Spinal cord (tissue), 10 donors: ENCODE measurements at places on chromosomes 13 and 19.

DNA sequence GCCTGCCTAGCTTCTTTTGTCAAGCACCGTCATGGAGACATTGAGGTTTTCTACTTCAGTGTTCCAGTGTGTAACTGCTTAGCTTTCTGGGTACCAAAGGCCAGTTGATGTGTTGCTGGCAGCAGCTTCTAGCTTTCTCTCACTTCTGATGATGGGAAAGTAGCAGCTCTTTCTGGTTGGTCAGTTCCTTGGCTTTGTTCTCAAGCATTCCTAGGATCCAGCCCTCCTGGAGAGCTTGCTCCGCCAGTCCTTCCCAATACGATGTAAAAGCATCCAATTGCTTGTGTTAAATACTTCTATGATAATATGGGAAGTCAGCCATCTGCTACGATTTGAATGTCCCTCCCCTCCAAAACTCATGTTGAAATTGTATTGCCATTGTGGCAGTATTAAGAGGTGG is 182.8 kb downstream of the UGGT2 start:
- DNase-seq, result no peak

DNA sequence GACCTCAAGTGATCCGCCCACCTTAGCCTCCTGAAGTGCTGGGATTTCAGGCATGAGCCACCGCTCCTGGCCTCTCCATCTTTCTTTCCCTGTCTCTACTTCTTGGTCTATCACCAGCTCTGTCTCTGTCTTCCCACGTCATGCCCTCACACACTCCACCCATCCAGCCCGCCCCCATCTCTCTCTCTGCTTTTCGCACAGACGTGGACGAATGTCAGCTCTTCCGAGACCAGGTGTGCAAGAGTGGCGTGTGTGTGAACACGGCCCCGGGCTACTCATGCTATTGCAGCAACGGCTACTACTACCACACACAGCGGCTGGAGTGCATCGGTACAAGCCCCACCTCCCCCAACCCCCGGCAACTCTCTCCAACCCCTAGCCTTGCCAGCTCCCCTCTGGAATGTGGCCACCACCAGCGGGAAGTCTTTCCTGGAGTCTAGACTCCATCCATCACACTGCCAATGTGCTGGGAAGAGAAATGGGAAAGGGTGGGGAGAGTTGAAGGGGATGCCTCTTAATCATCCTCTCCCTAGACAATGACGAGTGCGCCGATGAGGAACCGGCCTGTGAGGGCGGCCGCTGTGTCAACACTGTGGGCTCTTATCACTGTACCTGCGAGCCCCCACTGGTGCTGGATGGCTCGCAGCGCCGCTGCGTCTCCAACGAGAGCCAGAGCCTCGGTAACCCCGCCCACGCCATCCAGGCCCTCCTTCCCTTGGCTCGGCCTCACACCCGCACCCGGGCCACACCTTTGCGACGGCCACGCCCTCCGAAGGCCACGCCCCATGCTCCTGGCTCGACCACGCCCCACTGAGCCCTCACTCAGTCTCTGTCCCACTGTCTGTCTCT is 22.5 kb downstream of the LTBP4 start:
- no peak for DNase-seq

- DNase-seq, result no peak
Observed at GRCh38 chr13:48220981-48221685, 11.9 kb upstream of the ITM2B start.

GRCh38 chr13:20360835-20361412 is 128.8 kb upstream of the GJB6 start:
- no peak for DNase-seq

- DNase-seq, result no peak
Observed at GRCh38 chr13:83929157-83929556, 46.9 kb upstream of the SLITRK1 start.

GRCh38 chr19:9011875-9012274 is 1.7 kb upstream of the MUC16 start:
- DNase-seq, result no peak

GRCh38 chr13:108360139-108360538 is 90.6 kb downstream of the TNFSF13B start:
- no peak for DNase-seq

GRCh38 chr19:29118389-29118788 is 94.6 kb downstream of the UQCRFS1 start:
- DNase-seq, result no peak

DNA sequence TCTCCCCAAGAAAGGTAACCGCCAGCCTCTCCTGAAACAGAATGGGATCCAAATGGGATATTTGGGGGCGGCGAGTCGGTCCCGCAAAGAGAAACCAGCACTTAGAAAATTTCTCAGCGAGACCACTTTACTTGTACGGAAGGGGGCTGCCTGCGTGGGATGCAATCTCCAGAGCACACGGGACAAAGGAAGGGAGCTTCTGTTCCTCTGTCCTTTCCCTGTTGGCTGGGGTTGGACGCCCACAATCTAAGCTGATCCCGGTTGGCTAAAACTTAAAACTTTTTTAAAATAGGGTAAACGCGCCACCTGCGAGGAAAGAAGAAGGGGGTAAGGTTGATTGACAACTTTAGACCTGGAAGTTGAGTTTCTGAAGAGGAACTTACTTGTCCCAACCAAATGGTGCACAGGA is 826 bp upstream of the BSG start:
- DNase-seq, result peak; percentile 49

DNA sequence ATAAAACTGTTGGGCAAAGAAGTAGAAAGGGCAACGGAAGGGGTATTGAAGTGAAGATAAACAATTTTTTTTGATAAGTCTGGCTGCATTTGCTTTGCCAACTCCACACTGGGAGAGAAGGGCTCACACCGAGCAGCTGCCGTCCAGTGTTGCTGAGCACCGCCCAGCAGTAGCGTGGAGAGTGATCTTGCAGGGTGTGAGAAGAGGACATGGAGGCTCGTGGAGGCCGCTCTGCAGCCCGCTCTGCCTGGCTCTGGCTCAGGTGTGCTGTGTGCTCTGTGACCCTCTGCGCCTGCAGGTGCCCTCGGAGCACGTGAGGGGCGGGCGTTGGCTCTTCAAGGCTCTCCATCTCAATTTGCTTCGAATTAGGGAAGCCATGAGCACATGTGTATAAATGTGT is 35.9 kb upstream of the TEX29 start:
- no peak for DNase-seq

DNA sequence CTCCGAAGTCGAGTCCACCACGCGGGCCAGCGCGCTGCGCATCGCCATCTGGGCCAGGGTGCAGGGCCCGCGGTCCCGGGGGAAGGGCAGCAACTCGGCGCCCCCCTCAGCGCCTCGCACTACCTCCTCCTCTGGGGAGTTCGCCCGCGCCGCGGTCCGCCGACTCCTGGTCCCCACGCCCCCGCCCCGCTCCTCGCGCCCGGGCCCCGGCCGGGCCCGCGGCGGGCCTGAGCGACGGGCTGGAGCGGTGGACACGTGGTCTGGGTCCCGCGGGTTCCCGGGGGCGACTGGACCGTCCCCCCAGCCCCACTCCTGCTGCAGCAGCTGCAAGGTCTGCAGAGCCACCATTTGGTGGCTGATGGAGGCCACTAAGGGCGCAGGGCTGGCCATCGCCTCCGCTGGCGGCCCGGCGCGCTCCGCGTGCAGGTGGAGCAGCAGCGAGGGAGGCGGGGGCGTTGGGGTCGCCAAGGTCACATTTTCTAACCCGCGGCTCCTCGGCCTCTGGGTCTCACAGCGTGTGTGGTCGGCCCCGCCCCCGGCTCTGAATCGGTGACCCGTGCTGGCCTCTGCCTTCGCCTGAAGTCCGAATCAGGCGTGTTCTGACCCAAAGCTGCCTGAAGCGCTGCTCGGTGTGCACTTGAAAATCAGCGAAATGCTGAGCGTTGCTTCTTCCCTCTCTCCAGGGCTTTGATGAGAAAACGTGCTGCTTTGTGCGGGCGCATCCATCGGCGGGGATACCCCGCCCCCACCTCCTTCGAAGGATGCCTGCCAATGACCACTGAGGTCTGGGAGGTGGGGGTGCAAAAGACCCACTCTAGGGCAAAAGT is at the start of gene DLEU7:
TSS of gene DLEU7 (minus strand) at position 436 of the 827 bp plus-strand sequence. CDS start at position 390, 46 bp downstream.
- DNase-seq, result no peak

DNA sequence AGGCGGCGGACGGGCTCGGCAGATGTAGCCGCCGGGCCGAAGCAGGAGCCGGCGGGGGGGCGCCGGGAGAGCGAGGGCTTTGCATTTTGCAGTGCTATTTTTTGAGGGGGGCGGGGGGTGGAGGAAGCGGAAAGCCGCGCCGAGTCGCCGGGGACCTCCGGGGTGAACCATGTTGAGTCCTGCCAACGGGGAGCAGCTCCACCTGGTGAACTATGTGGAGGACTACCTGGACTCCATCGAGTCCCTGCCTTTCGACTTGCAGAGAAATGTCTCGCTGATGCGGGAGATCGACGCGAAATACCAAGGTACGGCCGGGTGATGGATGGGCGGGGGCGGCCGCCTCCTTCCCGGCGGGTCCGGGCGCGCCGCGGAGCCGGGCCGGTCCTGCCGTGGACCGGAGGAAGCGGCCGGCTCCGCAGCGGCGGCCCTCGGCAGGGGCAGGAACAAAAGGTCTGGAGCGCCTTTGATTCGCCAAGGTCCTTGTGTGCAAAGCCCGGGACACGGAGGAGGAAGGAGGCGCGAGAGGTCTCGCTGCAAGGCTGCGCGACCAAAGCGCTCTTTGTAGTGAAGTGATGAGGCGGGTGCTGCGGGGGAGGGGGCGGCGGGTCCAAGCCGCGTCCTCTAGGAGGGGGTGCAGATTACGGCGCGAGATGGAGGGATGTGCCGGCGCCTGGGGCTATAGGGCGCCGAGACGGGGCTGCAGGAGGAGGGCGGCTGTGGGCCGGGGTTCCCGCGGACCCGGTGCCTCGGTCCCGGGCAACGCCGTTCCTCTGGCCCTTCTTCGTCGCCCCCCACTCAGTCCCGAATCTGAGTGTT is 689 bp downstream of the ING1 start:
- peak; percentile 31 for DNase-seq

DNA sequence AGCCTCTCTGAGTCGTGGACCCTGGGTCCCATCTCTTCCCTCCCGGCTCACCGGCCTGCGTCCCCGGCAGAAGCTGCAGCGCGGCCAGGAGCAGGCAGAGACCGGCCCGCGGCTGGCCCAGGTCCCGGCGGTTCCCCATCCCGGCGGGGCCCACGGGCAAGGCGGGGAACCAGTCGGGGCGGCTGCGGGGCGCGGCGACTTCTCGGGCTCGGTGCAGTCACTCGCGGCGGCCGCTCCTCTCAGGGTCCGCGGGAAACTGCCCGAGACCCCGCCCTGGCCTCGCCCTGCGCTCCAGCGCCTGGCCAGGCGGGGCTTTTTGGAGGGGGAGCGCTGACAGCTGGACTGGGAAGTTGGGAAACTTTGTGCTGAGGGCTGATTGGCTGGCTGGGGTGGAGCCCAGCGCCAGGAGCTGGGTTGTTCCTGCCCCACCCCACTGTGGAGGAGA is at the start of gene COL5A3:
TSS of gene COL5A3 (minus strand) at position 258 of the 445 bp plus-strand sequence. CDS start at position 139, 119 bp downstream.
- no peak for DNase-seq

- DNase-seq, result no peak
Observed at GRCh38 chr19:4678881-4679790, 9.0 kb upstream of the MYDGF start.

DNA sequence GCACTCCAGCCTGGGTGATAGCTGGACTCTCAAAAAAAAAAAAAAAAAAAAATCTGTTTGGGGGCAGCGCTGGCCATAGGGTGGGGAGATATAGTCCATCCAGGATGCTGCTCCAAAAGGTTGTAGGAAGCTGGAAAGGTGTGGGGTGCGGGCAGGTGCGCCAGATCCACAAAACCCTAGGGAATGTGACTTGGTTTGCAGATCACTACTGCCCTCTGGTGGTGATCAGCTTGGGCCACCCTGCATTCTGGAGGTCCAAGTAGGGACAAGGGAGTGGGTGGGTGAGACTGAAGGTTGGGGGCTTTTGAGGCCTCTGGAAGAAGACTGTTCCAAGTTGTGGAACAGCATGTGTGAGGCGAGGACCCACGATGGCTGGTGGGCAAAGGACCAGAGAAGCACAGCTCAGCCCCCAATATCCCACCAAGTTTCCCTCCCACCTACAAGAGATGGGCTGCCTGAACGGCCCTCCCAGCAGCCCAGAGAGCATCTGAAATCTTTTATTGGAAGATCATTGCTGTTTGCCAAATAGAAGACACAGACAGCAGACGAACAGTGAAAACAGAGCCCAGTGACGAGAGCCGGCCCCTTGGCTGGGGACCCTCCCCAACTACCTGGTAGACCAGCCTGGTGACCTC is 10.4 kb upstream of the TYK2 start:
- DNase-seq, result no peak

DNA sequence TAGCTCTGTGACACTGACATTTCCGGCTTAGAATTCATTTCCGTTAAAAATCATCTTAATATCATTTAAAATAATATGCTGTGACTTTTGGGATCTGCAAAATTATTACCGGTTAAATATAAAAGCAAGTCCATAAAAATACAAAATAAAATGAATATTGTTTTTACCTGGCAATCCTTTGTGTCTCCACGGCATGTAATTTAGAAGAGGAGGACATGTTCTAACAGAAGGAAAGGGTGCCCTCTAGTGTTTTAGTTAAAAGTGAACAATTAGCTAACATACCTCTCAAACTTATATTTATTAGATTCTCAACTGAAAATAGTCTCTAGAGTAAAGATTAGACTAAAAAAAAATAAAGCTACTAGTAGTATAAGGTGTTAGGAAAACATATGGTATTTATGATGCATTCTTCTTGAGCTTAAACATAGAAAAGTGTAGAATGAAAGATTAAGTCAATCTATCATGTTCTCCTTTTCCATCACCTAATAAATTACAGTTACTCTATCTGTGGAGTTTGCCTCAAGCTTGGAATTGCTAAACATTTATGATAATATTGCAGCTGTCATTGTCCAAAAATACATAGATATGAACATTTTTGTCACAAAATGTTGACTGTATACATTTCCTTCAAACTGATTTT is 676.7 kb upstream of the SPRY2 start:
- peak; percentile 80 for DNase-seq

GRCh38 chr13:22108979-22109378 is 438.1 kb downstream of the FGF9 start:
- DNase-seq, result no peak

GRCh38 chr13:22839603-22840530 is 340.9 kb upstream of the SGCG start:
- DNase-seq, result peak; percentile 12

GRCh38 chr13:43031881-43032280 is 8.5 kb downstream of the DNAJC15 start:
- no peak for DNase-seq

DNA sequence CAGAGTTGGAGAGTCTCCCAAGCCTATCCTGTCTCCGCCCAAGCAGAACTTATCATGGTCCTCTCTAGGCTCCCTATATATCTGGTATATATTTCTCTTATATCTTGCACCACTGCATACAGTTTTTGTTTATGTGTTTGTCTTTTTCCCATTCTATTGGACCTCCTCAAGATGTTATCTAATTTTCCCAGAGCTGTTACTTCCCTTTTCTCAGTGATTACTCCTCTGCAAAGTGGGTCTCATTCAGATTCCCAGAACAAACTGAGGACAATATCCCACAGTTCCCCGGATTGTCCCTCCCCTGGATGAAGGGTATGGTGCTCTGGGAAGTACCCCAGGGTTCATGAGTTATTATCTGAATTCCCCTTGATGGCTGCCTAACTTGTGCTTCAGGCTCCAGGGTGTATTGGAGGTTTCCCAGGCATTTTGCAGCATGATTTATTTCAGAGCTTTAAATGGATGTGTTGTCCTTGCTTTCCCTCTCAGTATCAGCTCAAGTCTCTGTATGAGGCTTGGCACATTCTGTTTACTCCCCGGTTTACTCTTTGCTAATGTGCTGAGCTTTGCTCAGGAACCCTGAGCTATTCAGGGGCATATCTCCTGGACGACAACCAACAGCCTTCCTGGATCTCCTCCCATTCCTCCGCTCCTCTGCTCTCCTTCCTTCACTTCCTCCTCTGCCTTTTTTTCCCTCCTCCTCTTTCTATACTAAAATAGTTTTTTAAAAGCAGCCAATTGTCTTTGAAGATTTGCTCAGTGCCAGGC is 329.3 kb downstream of the SPRY2 start:
- peak; percentile 52 for DNase-seq
